ENCODE measurements at places on chromosomes 2 and 18.
A peak's percentile ranks its signal among the peaks of the same experiment; 100 is the strongest.

DNA sequence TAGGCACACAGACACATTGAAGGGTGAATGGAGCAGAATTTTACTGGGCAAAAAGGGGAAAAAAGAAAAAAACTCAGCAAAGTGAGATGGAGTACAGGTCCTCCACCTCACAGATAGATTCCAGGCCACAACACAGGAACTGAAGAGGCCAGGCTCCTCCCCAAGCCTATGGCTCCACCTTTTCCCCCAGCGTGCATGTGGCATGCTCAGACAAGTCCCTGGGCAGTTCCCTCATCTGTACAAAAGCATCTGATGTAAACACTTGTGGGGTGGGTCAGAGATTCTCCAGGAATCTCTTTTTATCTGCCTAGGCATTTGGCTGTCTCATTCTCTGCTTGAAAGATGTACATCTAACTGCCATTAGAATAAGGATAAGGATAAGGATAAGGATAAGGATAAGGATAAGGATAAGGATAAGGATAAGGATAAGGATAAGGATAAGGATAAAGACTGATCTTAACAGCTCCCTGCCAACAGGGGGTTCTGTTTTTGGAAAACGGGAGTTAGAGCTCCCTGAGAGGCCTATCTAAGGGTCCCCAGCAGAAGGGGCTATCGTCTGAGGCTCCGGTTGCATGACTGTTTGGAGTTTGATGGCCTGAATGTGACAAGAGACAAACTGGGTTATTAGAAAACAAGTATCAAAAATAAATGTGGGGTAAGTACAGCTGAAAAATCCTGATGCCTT is 17.2 kb upstream of the ASXL3 start:
- DNase-seq, result peak; percentile 8

- no peak for DNase-seq
Observed at GRCh38 chr2:210310550-210310949, 4.4 kb downstream of the MYL1 start.

GRCh38 chr2:240287011-240287410 is 146.6 kb upstream of the OTOS start:
- no peak for DNase-seq

GRCh38 chr2:98479371-98479770 is 34.7 kb downstream of the INPP4A start:
- no peak for DNase-seq

DNA sequence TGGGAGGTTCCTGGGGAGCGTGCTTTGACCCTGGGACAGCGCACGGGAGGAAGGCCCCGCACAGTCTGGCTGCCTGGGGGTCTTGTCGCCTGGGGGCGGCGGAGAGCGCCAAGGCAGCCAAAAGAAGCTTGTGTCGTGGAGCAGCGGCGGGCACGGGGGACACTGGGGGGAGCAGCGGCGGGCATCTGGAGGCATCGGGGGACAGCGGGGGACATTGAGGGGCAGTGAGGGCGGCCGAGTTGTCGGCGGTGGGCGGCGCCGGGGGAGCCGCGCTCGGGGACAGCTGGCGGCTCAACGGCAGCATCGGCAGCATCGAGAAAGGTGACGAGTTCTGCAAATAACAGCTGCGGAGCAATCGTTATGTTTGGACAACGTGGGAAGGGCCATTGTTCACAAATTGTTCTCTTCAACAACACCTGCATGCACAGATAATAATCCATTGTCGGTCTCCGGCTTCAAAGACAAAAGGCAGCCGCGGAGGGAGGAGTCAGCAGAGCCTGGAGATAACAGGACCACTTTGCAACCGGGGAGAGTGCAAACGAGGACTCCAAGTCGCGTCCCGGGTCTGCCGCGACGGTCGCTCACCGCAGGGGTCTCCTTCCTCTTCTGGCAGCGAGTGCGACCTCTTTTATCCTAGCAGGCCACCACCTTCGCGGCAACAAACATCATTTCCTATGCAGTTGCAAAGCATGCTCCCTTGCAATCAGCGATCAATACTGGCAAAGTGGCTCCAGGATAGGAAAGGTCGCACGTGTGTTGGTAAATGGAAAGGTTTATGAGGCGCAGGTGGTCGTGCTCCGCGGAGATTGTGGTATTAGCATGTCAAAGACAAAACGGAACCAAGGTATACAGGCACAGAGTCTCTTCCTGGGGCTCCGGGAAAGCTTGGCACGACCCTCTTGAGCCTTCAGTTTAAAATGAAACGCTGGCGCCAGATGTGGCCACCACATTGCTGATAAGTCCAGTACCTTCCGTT is 132.3 kb upstream of the DLX2 start:
- peak; percentile 68 for DNase-seq

DNA sequence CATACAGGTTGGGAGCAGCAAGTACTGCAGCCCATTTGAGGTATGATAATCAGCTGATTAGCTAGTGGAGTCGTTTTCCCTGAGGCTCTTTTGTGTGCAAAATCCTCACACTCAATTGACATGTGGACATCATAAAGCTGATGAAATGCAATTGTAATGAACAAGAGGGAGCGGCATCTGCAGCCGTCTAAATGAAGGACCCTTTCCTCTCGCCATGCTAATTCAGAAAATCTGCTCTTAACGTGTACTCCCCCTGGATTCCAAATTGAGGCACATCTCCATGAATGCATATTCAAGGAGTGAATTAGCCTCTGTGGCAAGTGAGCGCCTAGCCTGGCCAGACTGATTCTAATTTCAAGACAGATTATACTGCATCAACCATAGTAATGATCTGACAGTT is 260.9 kb upstream of the ATP5MC3 start:
- DNase-seq, result no peak

DNA sequence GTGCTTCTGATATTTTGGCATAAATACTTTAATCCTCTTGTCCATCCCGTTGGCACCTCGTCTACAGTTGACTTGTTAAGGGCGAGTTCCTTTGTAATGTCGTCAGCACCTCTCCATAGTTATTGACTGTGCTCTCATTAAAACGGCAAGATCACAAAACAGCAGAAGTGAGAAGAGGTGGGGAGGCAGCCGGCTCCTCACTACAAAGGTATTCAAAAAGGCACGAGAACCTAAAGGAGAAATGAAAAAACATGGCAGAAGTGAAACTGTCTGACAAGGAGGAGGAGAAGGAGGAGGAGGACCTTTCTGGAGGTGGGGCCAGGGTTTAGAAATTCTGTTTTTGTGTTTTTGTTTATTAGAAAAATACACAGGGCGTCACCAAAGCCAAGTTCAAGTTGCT is 235.6 kb downstream of the BCL11A start:
- DNase-seq, result no peak

GRCh38 chr18:48771641-48772375 is 179.0 kb downstream of the SMAD7 start:
- peak; percentile 49 for DNase-seq

- peak; percentile 36 for DNase-seq
Observed at GRCh38 chr2:197212344-197213262, 98.0 kb downstream of the ANKRD44 start.

DNA sequence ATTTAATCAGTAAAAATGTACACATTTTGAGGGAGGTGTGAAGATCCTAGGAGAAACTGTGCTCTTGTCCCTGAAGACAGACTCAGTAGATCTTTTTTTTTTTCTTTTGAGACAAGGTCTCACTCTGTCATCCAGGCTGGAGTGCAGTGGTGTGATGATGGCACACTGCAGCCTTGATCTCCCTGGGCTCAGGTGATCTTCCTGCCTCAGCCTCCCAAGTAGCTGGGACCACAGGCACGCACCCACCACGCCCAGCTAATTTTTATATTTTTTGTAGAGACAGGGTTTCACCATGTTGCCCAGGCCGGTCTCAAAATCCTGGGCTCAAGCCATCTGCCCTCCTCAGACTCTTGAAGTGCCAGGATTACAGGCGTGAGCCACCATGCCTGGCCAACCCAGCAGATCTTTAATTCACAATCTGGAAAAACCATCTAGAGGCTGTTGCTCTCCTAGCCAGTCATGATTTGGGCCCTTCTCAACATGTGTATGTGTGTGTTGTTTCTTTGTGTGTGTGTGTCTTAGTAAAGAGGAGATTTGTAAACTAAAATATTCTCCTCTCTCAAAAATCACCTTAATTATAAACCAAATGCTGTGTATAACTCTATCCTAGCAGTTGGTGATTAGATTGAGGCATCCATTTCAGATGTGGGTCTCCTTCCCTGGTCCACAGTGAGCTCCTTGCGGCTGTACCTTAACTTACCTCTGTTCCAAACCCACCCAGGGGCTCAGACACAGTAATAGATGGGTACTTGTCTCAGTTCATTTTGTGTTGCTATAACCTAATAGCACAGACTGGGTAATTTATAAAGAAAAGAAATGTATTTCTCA is 3.9 kb upstream of the MYCN start:
- DNase-seq, result no peak
